ENCODE measurements at places on chromosomes 1 and 21.

DNA sequence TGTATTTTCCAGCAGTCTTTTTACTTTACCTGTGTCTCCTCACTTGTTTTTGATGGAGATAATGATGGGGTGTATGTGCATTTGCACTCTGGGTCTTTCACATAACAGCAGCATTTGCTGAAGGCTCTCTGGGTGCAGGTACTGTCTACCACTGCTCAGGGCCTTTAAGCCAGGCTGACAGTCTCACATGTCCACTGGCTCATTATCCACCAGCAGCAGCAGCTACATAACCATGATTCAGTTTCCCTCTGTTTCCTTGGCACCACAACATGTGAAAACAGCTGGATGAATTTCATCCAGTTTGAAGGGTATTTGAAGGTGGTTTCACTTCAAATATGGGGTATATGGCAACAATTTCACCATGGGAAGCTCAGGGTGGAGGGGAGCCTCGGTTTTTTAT lies 41.2 kb upstream of the ROR1 start:
- DNase-seq: no peak

- DNase-seq: no peak
These were observed 59.7 kb downstream of the NFIA start for GRCh38 chr1:61142043-61142440.

- DNase-seq: no peak
These were observed 4.8 kb downstream of the MYBPH start for GRCh38 chr1:203170625-203171330.

DNA sequence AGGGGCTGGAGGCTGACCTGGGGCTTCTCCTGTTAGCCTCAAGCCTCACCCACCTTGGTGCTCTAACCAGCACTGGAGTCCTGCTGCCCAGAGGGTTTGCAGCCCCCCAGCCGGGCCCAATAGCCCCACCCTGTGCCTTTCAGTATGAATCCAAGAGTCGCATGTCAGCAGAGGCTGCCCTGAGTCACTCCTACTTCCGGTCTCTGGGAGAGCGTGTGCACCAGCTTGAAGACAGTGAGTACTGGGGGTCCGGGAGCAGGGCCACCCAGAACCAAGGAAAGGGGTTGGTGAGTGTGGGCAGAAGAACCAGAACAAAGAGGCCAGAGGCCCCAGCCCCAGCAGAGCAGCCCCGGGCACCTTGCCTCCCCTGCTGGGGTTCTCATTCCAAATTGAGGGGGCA lies 25.6 kb downstream of the CDK18 start:
- DNase-seq: no peak

- no peak for DNase-seq
These were observed 80.2 kb upstream of the GALNT2 start for GRCh38 chr1:229986737-229987337.

- no peak for DNase-seq
These were observed 55.8 kb upstream of the ZNF326 start for GRCh38 chr1:89939059-89939570.

DNA sequence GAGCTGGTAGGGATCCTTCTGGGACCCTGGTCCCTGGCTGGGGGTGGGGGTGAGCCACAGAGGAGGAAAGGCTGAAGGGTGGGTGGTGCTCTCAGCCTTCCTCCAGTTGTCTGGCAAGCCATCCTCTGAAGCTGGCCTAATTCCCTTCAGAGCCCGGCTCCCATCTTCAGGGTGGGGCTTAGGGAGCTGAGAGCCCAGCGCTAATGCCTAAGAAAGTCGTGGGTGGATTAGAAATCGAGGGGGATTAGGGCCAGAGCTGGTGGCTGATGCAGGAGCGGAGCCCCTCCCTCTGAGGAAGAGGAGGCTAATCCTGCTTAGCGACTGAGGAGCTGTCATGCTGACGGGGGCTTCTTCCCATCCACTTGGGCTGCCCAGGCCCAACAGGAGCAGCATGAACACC lies 30.8 kb upstream of the DMBX1 start:
- no peak for DNase-seq

DNA sequence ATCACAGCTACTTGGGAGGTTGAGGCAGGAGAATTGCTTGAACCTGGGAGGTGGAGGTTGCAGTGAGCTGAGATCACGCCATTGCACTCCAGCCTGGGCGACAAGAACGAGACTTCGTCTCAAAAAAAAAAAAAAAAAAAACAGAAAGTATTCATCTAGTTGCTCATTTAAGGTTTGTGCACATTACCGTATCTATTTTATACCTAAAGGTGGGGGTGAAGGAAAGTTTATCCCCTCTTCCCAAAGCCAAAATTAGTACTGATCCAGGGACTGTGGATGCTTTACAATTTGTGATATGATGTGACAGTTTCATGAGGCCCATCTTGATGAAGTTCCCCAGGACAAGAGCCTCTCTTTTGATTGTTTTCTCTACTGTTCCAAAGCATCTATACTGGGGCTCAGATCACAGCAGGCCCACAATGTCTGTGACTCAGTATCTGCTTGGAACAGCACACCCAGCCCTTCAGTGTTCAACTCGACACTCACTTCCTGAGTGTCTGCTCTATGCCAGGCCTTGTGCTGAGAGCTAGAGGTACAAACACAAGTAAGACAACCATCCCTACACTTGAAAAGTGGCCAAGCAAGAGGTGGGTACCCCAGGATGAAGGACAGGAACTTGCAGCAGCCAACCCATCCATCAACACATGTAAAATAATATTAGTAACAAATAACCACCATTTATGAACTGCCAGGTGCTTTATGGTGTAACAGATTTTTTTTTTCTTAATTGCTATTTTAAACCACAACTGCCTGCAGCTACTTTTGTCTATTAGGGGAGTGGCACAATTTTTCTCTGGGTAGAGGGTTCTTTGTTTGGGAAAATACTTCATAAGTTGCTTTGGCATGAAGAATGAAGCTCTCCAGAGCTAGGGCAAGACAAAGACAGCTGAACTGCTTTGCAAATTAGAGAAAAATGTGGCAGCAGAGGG lies 29.0 kb upstream of the KHDRBS1 start:
- DNase-seq: peak; percentile 63

GRCh38 chr1:208228026-208228425 lies 16.2 kb downstream of the PLXNA2 start:
- DNase-seq: no peak

- DNase-seq: no peak
These were observed 16.9 kb downstream of the AVPR1B start for GRCh38 chr1:206100226-206100815.

DNA sequence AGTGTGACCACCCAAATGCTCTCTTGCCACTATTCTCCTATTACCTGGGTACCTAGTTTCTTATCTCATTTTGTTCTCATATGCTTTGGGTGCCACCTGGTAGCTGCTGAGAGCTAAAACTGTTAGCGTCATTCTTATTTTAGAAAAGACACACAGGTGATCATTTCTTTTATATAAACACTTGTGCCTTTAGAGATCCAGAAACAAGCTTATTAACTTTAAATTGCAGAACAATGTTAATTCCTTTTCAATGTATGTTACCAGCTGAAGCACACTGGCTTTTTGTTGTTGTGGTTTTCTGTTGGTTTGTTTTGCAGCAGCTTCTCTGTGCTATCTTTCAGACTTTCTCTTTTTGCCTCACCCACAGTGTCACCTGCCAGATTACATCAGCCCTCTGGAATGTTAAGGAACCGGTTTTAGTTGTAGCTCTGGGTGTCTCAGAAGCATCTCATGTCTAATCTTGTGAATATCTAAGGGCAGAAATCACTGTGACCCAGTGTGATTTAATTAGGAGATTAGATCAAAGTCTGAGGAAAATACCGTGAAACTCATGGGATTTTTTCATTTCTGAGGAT lies 43.4 kb upstream of the SLC19A2 start:
- DNase-seq: no peak

- peak; percentile 57 for DNase-seq
These were observed 44.1 kb upstream of the SLC25A33 start for GRCh38 chr1:9494936-9495758.

- DNase-seq: no peak
These were observed 239.5 kb downstream of the FOXD2 start for GRCh38 chr1:47677241-47677940.

GRCh38 chr1:210098356-210098755 lies 134.2 kb upstream of the SERTAD4 start:
- DNase-seq: no peak

DNA sequence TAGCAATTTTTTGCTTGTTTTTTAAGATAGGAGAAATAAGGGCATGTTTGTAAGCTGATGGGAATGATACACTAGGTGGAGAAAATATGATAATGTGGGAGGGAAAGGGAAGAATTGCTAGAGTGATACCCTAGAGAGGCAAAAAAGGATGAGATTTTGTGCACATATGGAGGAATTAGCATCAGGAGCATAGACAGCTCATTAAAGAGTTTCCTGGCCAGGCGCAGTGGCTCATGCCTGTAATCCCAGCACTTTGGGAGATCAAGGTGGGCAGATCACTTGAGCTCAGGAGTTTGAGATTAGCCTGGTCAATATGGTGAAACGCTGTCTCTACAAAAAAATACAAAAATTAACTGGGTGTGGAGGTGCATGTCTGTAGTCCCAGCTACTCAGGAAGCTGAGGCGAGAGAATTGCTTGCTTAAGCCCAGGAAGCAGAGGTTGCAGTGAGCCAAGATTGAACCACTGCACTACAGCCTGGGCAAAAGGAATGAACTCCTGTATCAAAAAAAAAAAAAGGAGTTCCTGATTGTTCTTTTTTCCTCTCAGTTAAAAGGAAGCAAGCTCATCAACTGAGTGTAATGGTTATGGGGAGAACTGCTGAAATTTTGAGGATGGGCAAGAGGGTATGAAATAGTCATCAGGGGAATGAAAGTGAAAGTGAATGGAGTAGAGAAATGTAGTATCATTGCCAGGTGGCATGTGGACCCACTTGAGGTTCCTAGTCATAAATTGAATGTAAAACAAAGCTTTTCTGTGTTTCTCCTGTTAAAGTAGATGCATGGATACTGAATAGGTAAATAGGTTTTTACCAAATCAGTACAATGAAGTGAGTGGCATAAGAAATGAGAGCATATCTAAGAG lies 35.5 kb downstream of the SH3GLB1 start:
- peak; percentile 13 for DNase-seq

DNA sequence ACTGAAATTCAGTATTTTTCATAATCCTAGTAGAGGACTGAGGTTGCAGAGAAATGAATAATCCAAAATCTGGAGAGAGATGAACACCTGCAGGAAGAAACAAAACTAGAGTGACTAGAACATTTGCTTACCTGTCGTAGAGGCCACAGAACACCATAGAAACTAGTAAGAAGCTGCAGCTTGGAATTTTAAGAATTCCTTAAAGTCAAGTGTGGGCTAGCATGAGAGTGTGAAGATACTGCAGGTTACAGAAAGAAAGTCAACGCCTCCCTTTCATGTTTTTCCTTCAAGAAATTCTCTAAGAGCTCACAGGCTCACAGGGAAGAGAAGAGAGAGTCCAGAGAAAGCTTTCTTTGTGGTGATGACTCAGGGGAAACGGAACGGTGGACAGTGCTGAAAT lies 633.7 kb downstream of the LRRIQ3 start:
- no peak for DNase-seq

DNA sequence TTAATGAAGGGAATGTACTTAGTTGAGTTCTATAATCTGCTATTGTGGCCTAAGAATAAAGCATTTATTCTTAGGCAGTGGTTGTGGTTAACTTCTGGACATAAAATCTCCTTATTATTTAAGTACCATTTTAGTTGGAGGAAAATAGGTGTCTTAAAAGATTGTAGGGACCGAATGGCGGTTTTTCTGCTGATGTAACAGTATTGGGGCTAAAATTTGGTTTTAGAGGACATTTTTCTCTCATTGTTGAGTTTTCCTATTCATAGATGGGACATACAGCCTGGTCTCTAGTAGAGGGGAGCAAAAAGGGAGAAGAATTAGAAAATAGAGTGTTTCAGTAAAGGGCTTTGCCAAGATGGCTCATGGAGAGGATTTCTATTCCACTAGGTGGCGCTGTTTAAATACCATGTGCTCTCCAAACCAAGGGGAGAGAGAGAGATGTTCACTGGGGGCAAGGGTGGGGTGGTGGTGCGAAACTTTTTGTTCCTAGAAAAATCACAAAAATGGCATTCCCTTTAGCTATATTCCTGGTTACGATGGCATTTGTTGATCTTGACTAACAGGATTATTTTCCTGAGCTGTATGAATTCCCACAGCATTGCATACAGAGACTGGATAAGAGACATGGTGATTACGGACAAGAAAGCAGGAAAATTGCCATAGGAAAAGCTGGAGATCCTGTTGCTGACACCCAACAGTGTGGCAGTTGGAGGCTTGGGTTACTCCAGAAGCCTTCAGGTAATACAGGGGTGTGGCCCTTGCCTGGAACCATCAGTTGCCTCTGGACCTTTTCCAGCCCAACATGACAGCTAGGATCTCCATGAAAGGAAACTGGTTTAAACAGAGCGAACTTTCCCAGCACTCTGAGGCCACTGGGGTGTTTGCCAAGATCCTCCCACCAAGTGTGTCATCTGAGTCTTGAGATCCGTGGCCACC lies 18.2 kb upstream of the FCGR2A start:
- peak; percentile 14 for DNase-seq

DNA sequence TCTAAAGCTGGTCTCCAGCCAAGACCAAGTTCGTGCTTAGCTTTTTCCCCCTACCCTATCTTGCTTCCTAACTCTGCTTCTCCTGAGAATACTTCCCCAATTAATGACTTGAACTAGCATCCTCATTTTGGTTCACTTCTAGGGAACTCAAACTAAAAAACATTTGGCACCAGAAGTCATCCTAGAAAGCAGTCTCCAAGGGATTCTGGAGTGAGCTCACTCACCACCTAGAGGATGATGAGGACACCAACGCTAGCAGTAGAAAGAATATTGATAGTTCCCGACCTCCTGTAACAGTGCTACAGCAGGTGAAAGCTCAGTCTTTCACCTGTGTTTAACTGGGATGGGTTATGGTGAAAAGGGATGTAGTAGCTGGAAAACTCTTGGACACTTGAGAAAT lies 4.7 kb upstream of the PSMB2 start:
- DNase-seq: no peak

DNA sequence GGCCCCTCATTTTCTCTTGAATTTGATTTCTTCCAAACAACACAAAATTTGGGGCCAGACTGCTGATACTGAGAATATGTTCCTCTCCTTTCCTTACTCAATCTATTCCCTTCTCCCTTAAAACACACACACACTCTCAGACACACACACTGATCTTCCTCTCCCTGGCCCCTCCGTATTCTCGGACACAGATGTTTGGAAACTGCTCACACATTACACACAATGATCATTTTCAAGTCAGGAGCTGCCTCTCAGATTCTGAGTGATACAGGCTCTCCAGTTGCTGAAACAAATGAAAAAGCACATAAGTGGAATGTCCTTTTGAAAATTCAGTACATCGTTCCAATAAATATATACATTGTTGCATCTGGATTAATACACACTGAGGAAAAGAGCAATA lies 161.3 kb downstream of the CLEC20A start:
- DNase-seq: no peak

DNA sequence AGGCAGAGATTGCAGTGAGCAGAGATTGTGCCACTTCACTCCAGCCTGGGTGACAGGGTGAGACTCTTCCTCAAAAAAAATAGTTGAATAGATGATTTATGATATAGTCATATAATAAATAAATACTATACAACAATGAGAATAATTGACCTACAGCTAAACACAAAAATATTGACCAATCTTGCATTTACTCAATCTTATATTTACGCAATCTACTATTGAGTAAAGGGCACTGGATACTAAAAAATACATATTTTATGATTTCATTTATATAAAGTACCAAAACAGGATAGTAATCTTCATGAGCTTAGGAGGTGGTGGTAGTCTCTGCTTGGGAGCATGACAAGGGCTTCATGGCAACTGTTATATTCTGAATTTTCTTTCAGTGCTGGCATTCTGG lies 19.1 kb upstream of the GBP3 start:
- DNase-seq: no peak

- no peak for DNase-seq
These were observed 32.1 kb downstream of the IL12RB2 start for GRCh38 chr1:67339623-67340343.
